Astrocyte (in vitro differentiated cells and primary cell): ENCODE measurements at places on chromosomes 4 and X. TPM values are rescaled to one million over a fixed set of nuclear protein-coding genes. Genes with fewer than 3 reads are reported as not detected.
A peak's percentile ranks its signal among the peaks of the same experiment; 100 is the strongest.

The GAGE12J gene
- total RNA-seq = not detected in 2 replicates

The FMR1NB gene
- total RNA-seq = not detected in 2 replicates

The LRIT3 gene
- total RNA-seq = 0.11 TPM in 1 of 2 replicates, not detected in the other

The IL1RAPL1 gene
- 0.14 and 0.16 TPM in 2 replicates for total RNA-seq

The GSX2 gene
- total RNA-seq = 1.1 and 1.7 TPM in 2 replicates

DNA sequence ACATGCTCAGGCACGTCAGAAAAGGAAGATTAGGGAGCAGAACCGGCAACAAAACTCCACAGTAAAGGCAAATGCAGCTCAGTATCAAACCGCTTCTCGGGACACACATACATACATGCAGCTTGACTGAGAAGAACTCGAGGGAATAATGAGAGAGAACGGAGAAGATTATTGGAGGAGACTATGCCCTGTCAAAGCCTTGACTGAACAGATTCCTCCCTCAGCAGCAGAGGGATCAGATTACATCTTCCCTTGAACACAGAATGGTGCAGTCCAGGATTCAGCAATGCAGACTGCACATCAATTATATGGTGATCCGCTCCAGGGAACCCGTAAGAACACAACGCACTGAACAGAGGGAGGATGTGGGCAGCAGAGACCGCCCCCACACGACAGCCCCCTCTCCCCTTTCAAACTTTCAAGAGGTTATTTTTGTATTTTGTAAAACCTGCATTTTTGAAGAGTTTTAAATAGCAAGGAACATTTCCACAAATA is 183.2 kb downstream of the FBXW7 start:
- H3K4me1 ChIP-seq = no peaks in the 10 kb centered on the region
- peak overlapping the region; percentile 70 for H3K4me3 ChIP-seq
- peak; percentile 99 for DNase-seq
- H3K36me3 ChIP-seq = no peaks in the 10 kb centered on the region
- peak overlapping the region; percentile 64 for H3K27ac ChIP-seq
- H3K27me3 ChIP-seq = no peaks in the 10 kb centered on the region

DNA sequence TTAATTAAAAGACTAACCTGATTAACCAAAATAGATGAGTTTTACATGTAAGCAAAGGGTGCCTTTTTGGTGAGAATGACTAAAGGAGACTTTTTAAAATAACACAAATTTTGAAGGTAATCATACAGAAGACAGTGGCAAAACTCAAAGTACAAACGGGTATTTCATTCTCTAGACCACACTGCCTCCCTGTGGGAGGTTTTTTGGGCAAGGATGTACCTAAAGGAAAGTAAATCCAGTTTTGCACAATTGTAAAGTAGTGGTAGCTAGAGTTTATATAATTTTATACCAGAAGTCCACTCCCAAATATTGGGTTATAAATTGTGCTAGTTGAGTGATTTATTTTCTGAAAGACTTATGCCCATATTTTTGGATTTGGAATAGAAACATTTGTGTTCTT is 201.0 kb downstream of the PAPSS1 start:
- H3K4me1 ChIP-seq = no peaks in the 10 kb centered on the region
- no peaks in the 10 kb centered on the region for H3K27me3 ChIP-seq
- no peak for DNase-seq
- H3K36me3 ChIP-seq = no peaks in the 10 kb centered on the region
- H3K27ac ChIP-seq = no peak overlapping the region

GRCh38 chr4:172947594-172947993 is 221.0 kb upstream of the GALNT7 start:
- H3K27me3 ChIP-seq = peaks cover 3% of the 10 kb centered on the region
- no peak overlapping the region for H3K4me3 ChIP-seq
- no peak overlapping the region for H3K27ac ChIP-seq
- H3K4me1 ChIP-seq = no peaks in the 10 kb centered on the region
- no peak for DNase-seq
- no peaks in the 10 kb centered on the region for H3K36me3 ChIP-seq

DNA sequence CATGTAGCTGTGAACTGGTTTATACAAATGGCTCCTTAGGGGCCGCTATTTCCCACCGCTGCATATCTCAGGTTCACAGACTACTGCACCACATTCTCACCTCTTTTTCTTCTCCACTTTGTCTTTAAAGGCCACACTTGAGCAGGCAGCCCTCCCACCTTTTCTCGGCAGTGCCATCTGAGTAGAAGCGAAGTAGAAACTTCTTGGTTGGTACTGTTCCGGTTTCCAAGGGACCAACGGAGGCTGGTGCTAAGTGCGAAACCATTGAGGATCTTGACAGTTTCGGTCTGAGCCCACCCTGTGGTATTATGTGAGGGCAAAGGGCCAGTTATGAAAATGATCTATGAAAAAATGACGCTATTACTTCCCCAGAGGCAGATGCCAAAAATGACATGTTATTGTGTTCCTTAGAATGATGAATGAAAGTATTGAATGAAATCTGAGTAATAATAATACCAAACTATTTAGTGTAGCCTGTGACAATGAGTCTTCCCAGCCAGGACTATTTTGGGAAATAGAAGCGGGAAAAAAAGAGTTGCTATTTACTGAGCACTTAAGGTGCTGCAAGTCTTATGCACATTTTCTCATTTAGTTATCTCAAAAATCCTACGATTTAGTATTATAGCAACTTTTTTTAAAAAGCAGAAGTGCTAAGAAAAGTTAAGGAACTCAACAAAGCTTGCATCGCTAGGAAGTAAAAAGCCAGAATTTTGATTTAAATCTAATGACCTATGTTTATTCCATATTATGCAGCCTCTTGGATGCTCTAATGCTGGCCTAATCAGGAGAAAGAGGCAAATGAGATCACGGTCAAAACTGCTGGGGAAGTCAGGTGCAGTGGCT is 29.6 kb upstream of the CHRNA9 start:
- DNase-seq = no peak
- H3K27me3 ChIP-seq = no peaks in the 10 kb centered on the region
- H3K4me1 ChIP-seq = peaks cover 2% of the 10 kb centered on the region

- DNase-seq = no peak
- no peaks in the 10 kb centered on the region for H3K4me1 ChIP-seq
- H3K27ac ChIP-seq = no peak overlapping the region
- H3K4me3 ChIP-seq = no peak overlapping the region
- no peaks in the 10 kb centered on the region for H3K27me3 ChIP-seq
- H3K36me3 ChIP-seq = no peaks in the 10 kb centered on the region
Measured at GRCh38 chrX:128728943-128729342, 676.7 kb upstream of the ACTRT1 start.

DNA sequence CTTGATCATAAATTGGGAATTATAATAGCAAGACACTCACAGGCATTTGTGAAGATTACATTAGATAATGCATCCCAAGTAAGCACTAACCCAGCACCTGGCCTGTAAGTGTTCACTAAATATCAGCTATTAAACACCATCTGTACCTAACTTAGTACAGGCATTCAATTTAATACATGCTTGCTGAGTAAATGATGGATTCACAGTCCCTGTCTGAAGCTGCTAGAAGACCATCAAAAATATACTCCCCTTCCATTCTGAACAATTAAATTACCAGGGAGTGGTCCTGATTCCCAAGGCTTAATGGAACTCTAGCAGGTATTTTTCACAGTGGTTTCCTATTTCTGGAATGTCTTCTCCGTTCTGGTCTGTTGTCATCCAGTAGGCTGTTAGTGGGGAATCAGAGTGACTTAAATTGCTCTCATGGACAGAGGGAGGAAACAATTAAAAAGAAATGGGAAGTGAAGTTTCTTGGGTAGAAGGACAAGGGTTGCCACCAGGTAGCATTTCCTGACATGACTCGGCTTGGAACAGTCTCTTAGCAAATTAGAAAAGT is 233.9 kb downstream of the PTTG2 start:
- H3K36me3 ChIP-seq = no peaks in the 10 kb centered on the region
- peaks cover 5% of the 10 kb centered on the region for H3K27me3 ChIP-seq
- H3K4me3 ChIP-seq = no peak overlapping the region
- peaks cover 20% of the 10 kb centered on the region for H3K4me1 ChIP-seq
- DNase-seq = no peak

DNA sequence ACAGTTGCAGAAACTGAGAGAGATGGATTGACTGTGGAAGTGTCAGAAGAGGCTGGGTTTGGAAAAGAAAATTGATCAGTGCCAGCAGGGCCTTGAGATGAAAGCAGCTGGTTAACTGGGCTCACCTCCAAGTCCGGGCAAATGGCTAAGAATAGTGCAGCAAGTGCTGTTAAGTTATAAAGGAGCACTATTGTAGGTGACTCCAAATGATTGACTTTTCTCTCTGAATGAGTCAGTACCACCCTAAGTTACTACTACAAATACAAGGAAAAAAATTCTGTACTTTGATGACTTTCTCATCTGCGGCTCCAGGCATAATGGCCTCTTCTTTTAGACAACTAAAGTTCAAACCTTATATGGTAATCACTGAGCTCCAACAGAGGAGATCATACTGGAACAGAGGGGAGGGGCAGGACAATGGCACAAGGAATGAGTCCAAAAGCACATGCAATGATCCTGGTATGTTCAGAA is 733.4 kb upstream of the INTU start:
- peaks cover 16% of the 10 kb centered on the region for H3K4me1 ChIP-seq
- no peaks in the 10 kb centered on the region for H3K36me3 ChIP-seq
- peak overlapping the region; percentile 33 for H3K27ac ChIP-seq
- H3K27me3 ChIP-seq = no peaks in the 10 kb centered on the region
- no peak overlapping the region for H3K4me3 ChIP-seq

DNA sequence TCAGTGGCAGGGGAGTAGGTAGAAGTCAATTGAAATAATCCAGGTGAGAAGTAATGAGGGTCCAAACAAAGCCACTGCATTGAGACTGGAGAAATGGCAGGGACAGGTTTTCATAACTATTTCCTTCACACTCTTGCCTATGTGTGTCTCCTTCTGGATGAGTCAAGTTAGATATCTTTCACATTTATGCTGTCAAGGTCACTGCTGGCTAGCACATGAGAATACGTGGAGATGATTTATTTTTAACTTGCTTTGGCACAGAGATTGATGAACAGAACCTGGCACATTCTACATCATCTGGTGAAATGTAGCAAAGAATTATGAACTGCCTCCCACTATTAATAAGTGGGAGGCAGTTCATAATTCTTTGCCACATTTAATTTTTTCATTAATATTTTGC is 66.7 kb upstream of the BOD1L1 start:
- H3K4me1 ChIP-seq = no peaks in the 10 kb centered on the region
- DNase-seq = no peak
- H3K4me3 ChIP-seq = no peak overlapping the region
- no peaks in the 10 kb centered on the region for H3K36me3 ChIP-seq

- no peaks in the 10 kb centered on the region for H3K36me3 ChIP-seq
- DNase-seq = no peak
- no peak overlapping the region for H3K27ac ChIP-seq
- no peak overlapping the region for H3K4me3 ChIP-seq
Measured at GRCh38 chrX:38993500-38993899, 192.2 kb downstream of the MID1IP1 start.

- no peaks in the 10 kb centered on the region for H3K36me3 ChIP-seq
- H3K27me3 ChIP-seq = no peaks in the 10 kb centered on the region
- DNase-seq = peak; percentile 43
- H3K4me3 ChIP-seq = no peak overlapping the region
Measured at GRCh38 chr4:104860238-104861123, 286.2 kb upstream of the TET2 start.
